Activated naive CD4-positive, alpha-beta T cell treated with anti-CD3 and anti-CD28 coated beads, Interleukin-2, amount 50 U/mL, for 16 hours (primary cell): ENCODE measurements at places on chromosomes 16 and 17.

- DNase-seq, result no peak
Observed at GRCh38 chr17:35315283-35315682, 58.1 kb downstream of the SLFN11 start.

DNA sequence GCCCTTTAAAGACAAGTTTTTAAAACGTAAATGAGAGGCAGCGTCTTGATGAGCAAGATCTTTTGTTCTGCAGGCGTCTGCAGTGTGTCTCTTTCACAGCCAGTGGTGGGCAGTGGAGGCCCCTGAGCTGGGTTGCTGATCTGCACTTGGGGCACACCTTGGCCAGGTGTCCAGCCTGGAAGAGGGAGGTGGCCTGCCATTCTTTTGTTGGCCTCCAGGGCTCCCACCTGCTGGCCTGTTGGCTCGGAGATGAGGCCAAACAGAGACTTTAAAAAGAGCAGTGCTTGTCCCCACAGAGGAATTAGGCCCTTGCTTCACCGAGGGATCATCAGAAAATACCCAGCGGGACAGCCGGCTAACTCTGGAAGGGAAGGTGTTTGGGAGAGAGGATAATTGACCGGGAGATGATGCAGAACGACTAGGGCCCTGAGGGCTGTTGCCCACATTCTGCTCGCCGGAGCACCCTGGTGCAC, 145.9 kb upstream of the PLCG2 start:
- DNase-seq, result peak; percentile 25

- peak; percentile 71 for DNase-seq
Observed at GRCh38 chr16:56425439-56425832, at the start of gene AMFR. Gene AMFR (minus strand): TSS chr16:56425545. CDS start chr16:56425327, 218 bp downstream.

GRCh38 chr17:38900978-38901656, 24.3 kb upstream of the LASP1NB start:
- DNase-seq, result no peak

- no peak for DNase-seq
Observed at GRCh38 chr17:55988861-55989260, 164.4 kb upstream of the ANKFN1 start.

- DNase-seq, result peak; percentile 10
Observed at GRCh38 chr17:80948019-80948975, 43.3 kb upstream of the CHMP6 start.

- DNase-seq, result no peak
Observed at GRCh38 chr17:63309021-63309420, 137.1 kb downstream of the CYB561 start.

- DNase-seq, result no peak
Observed at GRCh38 chr17:9805769-9806168, 14.4 kb upstream of the DHRS7C start.

- DNase-seq, result no peak
Observed at GRCh38 chr16:70703041-70703834, 17.4 kb upstream of the MTSS2 start.

DNA sequence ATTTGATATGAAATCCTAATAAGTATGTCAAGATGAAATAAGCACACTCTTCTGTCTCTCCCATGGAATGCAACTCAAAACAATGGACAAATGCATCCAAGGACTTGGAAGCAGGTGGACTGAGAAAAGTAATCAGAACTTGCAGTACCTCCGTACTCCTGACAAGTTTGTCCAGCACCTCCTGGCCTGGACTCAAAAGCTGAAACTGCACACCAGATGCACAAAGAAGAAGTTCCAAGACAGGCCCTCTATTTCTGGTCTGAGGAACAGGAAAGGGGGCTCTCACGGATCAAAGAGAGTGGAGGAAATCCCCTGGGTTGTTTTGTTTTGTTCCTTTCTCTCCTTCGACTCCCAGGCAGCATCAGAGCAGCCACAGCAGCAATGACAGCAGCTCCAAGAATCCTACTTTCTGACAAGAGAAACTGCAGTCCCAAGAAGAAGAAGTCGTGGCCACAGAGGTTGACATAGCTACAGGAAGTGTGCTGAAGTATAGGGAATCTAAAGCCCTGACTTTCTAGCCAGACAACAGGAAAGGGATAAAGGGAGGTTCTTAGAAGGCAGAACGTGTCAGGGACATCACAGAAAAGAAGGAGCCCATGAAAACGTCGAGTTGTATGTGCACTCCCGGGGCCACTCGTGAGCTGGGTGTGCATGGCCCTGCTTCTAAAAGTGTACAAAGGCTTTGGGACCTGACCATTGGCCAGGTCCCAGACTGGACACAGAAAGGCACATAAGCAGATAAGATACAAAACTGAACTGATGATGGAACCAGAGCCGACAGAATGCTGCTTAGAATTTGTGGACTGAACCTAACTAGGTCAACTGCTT, 29.3 kb downstream of the AKAP10 start:
- no peak for DNase-seq

DNA sequence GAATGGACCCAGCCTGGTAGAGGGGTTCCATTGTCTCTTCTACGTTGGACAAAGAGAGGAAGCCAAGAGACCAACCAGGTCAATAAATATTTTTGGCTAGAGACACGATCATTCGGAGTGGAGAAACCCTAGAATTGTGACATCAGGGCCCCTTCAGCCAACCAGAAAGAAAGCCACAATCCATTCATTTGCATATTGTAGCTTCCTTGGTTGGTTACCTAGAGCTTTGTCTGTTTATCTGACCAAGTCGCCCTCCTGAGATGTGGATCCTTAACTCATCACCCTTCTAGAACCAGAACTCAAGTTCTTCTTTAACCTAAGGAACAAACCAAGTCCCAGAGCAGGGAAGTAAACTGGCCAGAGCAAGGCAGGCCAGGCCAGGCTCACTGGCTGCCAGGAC, at the start of gene CCDC182:
CCDC182 (minus strand) TSS at position 58 of the 400 bp plus-strand sequence; CDS start at position 31, 27 bp downstream.
- no peak for DNase-seq

DNA sequence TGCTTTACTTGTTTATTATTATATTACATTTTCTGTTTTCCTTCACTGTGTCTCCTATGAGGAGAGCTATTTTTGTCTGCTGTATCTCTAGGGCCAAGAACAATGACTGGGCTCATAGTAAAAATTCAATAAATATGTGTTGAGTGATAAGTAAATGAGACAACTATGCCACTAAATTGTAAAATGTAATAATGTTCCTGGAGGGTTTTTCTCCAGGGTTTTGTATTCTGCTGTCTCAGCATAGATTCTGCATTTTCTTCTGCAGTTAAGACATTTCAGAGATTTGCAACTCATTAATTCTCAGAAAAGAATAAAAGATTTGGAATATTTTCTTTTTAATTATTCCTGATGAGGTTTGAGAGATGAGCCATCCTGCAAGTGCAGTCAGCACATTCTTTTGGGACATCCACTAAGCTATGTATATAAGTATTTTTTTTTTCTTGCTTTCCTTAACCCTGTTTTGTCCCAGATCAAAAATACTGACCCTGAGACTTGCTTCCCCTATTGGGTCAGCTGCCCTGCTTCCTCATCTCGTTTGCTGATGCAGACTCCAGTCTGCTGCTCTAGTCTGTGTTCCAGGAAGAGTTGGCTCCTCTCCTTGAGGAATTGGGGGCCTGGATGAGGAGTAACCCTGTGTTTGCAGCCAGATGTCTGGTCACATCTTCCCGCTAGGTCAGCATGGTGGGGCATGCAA, 122.9 kb downstream of the ABCA8 start:
- DNase-seq, result no peak

DNA sequence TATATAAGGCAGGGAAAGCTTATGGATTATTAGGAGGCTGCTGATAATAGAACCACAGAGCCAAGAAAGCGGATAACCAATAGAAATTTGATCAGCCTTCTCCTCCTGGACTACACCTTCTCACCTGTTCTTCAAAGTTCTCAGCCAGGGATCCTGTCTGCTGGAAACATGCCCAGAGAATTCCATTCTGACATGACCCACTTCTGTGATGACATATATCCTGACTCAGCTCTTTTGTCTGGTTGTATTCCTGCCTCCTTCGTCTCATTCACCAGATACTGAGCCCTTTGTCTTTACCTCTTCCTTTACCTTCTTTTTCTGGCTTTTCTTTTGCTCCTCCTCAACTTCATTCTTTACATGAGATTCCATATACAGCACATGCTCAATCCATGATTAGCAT, 576.1 kb downstream of the CDH11 start:
- no peak for DNase-seq

- no peak for DNase-seq
Observed at GRCh38 chr16:2512735-2513404, 882 bp upstream of the ATP6V0C start.

- no peak for DNase-seq
Observed at GRCh38 chr17:44187131-44187899, 543 bp downstream of the TMUB2 start.

GRCh38 chr17:61486135-61487120, 34.2 kb downstream of the TBX4 start:
- no peak for DNase-seq

- peak; percentile 64 for DNase-seq
Observed at GRCh38 chr17:29572691-29573557, 4.4 kb downstream of the TP53I13 start.

DNA sequence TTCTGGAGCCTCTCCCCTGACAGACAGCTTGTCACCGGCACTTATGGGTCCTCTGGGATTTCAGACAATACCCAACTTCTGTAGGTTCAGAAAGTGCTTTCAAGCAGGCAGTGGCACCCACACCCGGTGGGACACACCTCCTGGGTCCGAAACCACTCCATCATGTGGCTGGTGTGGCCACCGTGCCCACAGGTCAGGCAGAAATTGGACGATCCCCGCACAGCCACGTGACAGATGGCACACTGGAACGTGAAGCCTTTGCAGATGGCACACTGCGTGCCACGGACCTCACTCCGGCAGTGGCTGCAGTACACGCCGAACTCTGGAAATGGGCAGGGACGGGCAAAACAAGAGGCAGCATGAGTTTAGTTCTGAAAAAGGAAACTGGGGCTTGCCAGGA, 99.5 kb upstream of the FA2H start:
- no peak for DNase-seq

- DNase-seq, result no peak
Observed at GRCh38 chr16:68436581-68436980, 11.7 kb downstream of the SMPD3 start.

GRCh38 chr17:1720856-1721386, 3.6 kb upstream of the WDR81 start:
- peak; percentile 67 for DNase-seq

DNA sequence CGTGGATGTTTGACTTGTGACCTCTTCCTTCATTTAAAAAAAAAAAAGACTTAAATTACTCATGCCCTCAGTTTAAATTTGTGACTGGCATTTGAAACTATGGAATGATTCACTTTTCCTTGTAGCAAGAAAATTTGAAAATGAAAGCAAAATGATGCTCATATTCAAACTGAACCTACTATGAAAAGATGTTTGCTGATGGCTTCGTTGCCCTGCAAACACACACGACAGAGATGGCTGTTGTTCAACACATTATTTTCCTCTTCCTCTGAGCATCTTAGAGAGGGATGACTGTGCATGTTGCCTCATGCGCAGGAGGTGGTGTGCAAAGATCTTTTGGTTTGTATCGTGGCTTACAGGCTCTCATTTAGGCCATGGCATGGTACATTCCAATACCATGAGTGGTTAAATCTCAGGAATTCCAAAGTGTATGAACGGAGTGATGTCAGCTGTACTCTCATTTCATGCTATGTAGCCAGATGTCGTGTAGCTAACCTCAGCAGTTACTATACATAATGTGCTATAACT, 164.5 kb downstream of the PRKCA start:
- peak; percentile 68 for DNase-seq

- peak; percentile 49 for DNase-seq
Observed at GRCh38 chr16:3578610-3579551, 1.7 kb upstream of the NLRC3 start.
